ENCODE measurements at places on chromosomes 1 and 21. TPM values are rescaled to one million over a fixed set of nuclear protein-coding genes. Genes with fewer than 3 reads are reported as not detected.

SAMD11 gene
- total RNA-seq = not detected

CLDN14 gene
- not detected for total RNA-seq

F3 gene
- 1.9 TPM for total RNA-seq

CORT gene
- not detected for total RNA-seq

NHLH1 gene
- 0.13 TPM for total RNA-seq

ESPN gene
- total RNA-seq = 2.0 TPM

DNA sequence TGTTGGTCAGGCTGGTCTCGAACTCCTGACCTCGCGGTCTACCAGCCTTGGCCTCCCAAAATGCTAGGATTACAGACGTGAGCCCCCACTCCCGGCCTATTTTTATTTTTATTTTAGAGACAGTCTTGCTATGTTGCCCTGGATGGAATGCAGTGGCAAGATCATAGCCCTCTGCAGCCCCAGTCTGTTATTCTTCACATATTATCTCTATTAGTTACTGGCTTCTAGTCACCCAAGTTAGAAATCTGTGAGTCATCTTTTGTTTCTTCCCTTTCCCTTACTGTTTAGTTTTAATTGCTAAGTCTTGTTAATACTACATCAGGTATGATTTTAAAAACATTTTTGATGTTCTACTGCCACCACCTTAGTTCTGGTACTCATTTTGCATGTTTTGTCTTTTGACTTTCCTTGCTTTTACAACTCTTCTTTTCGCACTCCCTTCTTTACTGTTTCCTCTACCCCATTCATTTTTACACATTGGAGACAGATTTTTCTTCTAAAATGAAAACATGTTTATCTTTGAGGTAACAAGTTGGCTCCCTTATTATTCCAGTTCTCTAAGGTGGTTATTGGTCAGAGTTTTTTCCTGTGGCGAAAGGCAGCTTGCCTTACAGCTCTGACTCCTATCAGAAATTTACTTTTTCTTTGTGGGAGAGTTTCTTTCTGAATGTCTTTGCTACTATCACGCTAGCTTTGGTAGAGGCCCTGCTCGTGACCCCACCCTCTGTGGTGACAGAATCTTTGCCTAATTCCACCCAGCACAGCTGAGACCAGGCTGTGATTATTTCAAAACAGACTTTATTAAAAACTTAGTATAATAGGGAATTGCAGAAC lies 19.5 kb downstream of the ZMYM4 start:
- no peak overlapping the region for H3K4me3 ChIP-seq
- no peaks in the 10 kb centered on the region for H3K4me1 ChIP-seq
- H3K36me3 ChIP-seq = peaks cover 2% of the 10 kb centered on the region
- H3K27ac ChIP-seq = no peak overlapping the region
- H3K27me3 ChIP-seq = no peaks in the 10 kb centered on the region

DNA sequence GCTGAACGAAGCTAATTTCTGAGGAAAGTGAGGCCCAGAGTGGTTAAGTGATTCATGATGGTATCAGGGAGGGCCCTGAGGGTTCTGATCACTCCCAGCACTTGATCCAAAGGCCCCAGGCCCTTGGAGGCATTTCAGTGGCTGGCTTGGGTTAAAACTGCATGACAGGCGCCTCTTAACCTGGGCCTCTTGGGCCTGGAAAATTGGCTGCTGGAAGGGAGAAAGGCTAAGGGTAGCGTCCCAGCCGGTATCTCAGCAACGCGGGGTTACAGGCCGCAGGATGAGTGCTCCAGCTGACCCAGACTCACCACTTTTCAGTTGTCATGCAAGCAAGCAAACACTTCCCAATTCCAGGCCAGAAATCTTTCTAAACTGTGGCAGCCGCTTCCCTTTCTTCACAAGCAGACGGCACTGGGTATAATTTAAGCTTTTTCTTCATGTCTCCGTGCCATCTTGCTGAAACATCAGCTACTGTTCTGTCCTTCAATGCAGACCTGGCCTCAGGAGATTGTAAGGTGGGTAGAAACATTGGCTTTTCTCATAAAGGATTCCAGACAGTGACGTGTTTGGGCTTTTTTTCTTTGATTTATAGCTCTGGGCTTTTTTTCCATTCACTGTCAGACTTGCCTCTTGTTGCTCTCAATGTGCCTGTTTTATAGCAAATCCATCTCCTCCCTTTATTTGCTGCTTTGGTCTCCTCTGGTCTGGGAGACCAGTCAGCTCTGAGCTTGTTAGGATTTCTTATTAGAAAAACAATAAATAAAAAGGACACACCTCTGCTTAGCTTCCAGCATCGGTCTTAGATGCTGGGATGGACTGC lies 229.1 kb downstream of the KCNJ6 start:
- no peaks in the 10 kb centered on the region for H3K27me3 ChIP-seq
- no peaks in the 10 kb centered on the region for H3K36me3 ChIP-seq
- no peak overlapping the region for H3K4me3 ChIP-seq
- DNase-seq = no peak

- no peak overlapping the region for H3K4me3 ChIP-seq
- peak; percentile 21 for DNase-seq
- no peaks in the 10 kb centered on the region for H3K36me3 ChIP-seq
- no peak overlapping the region for H3K27ac ChIP-seq
- peaks cover 27% of the 10 kb centered on the region for H3K4me1 ChIP-seq
Measured at GRCh38 chr1:39508857-39509305, 17.4 kb downstream of the BMP8A start.

- H3K36me3 ChIP-seq = no peaks in the 10 kb centered on the region
- H3K27ac ChIP-seq = no peak overlapping the region
- H3K4me1 ChIP-seq = no peaks in the 10 kb centered on the region
- H3K4me3 ChIP-seq = no peak overlapping the region
Measured at GRCh38 chr1:36523850-36524249, 41.1 kb upstream of the CSF3R start.

- H3K36me3 ChIP-seq = no peaks in the 10 kb centered on the region
- H3K4me1 ChIP-seq = peaks cover 24% of the 10 kb centered on the region
- peak; percentile 93 for DNase-seq
Measured at GRCh38 chr1:16351994-16352841, at the start of gene FBXO42. Gene FBXO42, minus strand, starts transcription at chr1:16352480. Its CDS starts 37,062 bp downstream, at chr1:16315418.

- peaks cover 74% of the 10 kb centered on the region for H3K4me1 ChIP-seq
- no peaks in the 10 kb centered on the region for H3K27me3 ChIP-seq
- H3K27ac ChIP-seq = no peak overlapping the region
- no peak for DNase-seq
- H3K4me3 ChIP-seq = no peak overlapping the region
Measured at GRCh38 chr1:25008192-25008485, 78.1 kb upstream of the RUNX3 start.

DNA sequence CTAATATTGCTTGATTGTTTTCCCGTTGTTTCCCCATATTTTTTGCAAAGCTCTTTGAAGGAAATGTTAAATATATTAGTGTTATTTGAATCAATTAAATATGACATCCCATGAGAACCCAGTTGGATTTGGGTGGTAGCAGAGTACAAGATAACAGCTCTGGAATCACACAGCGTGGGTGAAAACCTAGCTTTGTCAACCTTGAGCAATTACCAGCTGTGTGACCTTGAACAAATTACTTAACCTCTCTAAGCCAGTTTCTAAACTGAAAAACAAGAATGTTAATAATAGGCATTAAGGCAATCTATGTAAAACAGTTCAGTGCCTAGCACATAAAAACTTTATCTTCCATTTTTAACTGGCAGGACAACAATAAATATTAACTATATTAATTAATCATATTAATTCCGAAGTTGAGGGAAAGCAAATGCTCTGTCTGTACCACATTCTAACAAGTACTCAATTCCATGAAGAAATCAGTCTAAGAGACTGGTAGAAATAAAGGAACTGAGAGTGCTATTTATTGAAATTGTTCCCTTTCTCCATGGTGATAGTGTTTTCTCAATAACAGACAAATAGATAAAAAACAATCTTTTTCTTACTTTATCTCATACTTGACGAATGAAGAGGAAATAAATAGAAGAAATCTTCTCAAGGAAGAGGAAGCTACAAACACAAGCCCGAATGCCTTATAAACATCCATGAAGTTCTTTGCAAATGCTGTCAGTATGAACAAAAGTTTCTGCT lies 27.0 kb downstream of the DNASE2B start:
- H3K27ac ChIP-seq = no peak overlapping the region
- no peaks in the 10 kb centered on the region for H3K4me1 ChIP-seq
- no peaks in the 10 kb centered on the region for H3K27me3 ChIP-seq
- no peaks in the 10 kb centered on the region for H3K36me3 ChIP-seq
- DNase-seq = no peak
- H3K4me3 ChIP-seq = no peak overlapping the region

DNA sequence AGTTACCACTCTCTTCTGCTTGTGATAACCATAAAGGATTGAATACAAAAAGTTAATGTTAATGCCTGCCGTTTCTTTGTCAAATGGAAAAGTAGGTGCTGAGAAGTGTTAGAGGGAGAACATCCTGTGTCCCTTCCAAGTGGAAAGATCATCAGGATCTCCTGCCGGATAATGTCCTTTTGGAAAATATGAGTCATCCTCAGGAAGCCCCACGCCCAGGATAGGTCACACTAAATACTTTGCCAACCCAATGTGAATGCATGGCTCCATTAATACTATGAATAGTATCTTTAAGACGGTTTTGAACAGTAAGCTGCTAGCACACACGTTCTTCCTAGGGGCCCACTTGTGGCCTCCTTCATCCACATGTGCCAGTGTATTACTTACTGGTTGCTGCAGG lies 279.5 kb downstream of the ZNF326 start:
- no peaks in the 10 kb centered on the region for H3K36me3 ChIP-seq
- DNase-seq = no peak
- H3K4me3 ChIP-seq = no peak overlapping the region
- no peaks in the 10 kb centered on the region for H3K27me3 ChIP-seq
- H3K27ac ChIP-seq = no peak overlapping the region

- H3K4me1 ChIP-seq = peaks cover 15% of the 10 kb centered on the region
- H3K36me3 ChIP-seq = no peaks in the 10 kb centered on the region
- no peak overlapping the region for H3K27ac ChIP-seq
- DNase-seq = no peak
Measured at GRCh38 chr1:164654200-164654599, 95.2 kb downstream of the PBX1 start.

DNA sequence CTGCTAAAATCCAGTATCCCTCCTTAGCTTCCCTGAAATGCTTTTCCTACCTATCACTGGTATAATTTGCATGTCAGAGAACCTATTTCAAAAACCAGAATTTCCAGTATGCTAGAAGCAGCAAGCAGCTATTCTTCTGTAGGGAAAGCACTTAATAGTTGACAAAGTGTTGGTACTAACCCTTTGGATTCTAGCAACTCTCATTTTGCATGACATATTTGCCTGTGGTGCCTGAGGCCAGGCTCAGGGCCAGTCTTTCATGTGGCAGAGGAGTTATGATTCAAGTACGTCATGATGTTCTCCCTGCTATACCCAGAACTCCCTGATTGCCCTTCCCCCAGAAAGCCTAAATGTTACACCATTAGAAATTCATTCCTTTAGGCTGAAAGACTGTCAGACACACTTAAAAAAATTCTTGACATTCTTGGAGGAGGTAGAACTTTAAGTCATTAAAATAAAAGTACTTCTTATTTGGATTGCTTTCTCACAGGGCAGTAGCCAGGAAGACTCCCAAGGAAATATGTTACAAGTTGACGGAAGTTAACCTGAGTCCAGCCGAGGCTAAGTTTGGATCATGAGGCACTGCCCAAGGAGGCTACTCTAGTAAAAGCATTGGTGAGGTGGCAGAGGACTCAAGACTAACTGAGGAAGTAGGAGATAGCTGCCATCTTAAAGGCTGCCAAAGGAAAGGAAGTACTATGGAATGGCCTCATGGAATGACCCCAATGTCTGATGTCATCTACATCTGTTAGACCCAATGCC lies 298.4 kb upstream of the SPAG17 start:
- H3K36me3 ChIP-seq = no peaks in the 10 kb centered on the region
- no peaks in the 10 kb centered on the region for H3K27me3 ChIP-seq
- no peaks in the 10 kb centered on the region for H3K4me1 ChIP-seq
- no peak overlapping the region for H3K27ac ChIP-seq

- H3K27ac ChIP-seq = no peak overlapping the region
- no peak for DNase-seq
- H3K4me3 ChIP-seq = no peak overlapping the region
- H3K27me3 ChIP-seq = no peaks in the 10 kb centered on the region
- H3K36me3 ChIP-seq = no peaks in the 10 kb centered on the region
Measured at GRCh38 chr1:87121711-87122163, 206.9 kb upstream of the LMO4 start.

DNA sequence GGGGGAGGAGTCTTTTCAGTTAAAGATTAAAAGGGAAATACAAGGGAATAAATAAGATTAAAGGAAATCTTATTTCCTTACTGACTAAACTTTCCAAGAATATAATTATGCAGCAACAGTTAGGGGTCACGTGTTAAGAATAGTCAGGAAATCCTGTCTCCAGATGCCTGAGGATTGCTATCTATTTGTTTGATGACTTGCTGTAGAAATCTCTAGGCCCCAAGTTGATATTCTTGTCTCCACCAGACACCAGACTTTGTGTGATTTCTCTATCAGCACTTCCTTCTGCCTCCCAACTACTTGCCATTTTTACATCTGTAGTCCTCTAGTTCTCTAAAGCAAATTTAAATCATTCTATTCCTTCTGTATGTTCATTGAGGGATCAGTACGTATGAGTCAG lies 77.5 kb downstream of the RPAP2 start:
- H3K27ac ChIP-seq = no peak overlapping the region
- no peak overlapping the region for H3K4me3 ChIP-seq
- no peaks in the 10 kb centered on the region for H3K4me1 ChIP-seq

DNA sequence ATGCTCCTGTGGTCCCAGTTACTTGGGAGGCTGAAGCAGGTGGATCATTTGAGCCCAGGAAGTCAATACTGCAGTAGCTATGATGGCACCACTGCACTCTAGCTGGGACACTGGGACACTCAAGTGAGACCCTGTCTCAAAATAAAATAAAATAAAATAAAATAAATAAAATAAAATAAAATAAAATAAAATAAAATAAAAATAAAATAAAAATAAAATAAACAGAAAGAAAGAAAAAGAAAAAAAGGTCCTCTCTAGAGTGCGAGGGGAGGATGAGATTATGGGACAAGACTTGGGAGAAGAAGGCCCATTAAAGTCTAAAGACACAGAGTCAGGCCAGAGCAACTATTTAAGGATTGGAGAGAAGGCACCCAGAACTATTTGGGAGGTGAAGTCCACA lies 172.5 kb downstream of the IER5 start:
- H3K27me3 ChIP-seq = no peaks in the 10 kb centered on the region
- no peak overlapping the region for H3K27ac ChIP-seq
- H3K4me1 ChIP-seq = no peaks in the 10 kb centered on the region
- no peak overlapping the region for H3K4me3 ChIP-seq

Measured in natural killer cell (primary cell).